Activated CD4-positive, alpha-beta T cell treated with anti-CD3 and anti-CD28 coated beads for 4 hours (primary cell): ENCODE measurements at places on chromosomes 4 and X.

DNA sequence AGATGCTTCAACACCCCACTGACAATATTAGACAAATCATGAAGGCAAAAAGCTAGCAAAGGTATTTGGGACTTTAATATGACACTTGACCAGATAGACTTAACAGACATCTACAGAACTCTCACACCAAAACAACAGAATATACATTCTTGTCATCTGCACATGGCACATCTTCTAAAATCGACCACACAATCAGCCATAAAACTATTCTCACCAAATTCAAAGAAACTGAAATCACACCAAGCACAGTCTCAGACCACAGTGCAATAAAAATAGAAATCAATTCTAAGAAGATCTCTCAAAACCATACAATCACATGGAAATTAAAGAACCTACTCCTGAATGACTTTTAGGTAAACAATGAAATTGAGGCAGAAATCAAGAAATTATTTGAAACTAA, 340.8 kb downstream of the PPP1R2C start:
- DNase-seq, result no peak

DNA sequence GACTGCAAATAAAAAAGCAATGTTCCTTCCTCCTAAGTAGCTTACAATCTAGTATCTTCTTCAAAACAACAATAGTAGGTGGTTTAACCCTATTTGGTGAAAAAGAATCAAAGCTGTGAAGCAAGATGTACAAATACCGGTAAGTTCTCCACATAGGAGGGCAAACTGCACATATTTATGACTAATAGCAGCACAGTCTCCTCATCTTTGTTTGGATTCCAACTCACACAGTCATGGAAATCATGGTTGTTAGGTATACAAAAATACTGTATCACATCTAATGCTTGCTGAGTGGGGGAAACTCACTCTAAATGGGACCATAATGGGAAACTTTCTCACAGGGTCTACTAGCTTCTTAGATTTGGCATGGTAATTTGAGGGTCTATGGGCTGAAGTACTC, 597.2 kb downstream of the INPP4B start:
- DNase-seq, result no peak

DNA sequence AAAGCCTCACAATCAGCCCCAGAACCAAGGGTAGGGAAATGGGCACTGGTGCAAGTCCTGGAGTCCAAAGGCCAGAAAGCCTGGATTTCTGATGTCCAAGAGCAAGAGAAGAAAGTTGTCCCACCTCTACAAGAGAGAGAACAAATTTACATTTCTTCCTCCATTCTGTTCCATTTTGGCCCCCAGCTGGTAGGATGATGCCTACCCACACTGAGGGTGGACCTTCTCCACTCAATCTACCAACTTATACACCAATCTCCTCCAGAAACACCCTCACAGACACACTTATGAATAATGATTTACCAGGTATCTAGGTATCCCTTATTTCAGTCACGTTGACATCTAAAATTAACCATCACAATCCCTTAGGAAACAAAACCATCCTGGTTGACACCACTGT, 367.8 kb upstream of the GRIA3 start:
- DNase-seq, result no peak

- DNase-seq, result no peak
Observed at GRCh38 chr4:123667496-123667895, 270.9 kb downstream of the SPRY1 start.

DNA sequence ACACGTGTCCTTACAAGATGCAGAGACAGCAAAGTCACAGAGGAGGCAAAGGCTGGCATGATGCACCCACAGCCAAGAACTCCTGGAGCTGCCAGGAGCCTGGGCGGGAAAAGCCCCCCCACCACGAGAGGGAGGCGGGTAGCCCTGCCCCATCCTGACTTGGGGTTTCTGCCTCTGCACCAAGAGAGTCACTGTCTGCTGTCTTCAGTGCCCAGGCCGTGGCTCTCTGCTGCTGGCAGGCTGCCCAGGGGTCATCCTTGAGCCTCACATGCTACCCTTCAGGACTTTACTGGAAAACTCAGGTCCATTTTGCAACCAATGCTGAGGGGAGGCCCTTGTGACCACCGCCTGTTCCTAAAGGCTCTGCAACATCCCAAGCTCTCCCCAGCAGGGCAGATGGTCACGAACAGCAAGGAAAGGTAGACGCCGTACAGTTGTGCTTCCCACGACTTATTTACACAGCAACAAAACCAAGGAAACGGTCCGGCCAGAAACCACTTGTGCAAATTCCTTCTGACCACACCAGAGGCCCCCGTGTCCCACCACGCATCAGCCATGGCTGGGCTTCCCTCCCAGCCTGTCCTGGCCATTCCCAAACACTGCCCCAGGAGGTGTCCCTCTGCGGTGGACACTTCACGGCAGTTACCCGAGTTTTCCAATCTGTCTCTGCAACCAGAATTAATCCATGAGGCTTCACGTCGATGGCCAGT, 56.9 kb downstream of the ACOX3 start:
- no peak for DNase-seq

DNA sequence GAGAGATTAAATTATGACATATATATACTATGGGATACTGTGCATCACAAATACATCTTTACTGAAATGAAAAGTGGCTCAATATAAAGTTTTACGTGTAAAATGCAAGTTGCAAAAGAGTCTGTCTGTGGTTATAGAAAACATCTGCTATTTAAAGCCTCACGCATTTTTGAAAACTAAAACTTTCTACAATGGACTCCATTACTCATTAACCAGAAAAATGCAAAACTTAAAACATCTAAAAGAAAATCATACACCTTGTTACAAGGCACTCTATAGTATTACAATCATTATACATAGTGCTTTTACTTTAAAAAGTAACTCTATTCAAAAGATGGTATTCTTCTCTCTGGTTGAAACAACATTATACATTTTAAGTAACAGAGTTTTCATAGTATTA, 755.6 kb downstream of the DMD start:
- DNase-seq, result no peak

GRCh38 chr4:185396724-185397385, at the start of gene ANKRD37:
ANKRD37 (plus strand) TSS chr4:185396841; CDS start chr4:185396924, 83 bp downstream.
- DNase-seq, result no peak

DNA sequence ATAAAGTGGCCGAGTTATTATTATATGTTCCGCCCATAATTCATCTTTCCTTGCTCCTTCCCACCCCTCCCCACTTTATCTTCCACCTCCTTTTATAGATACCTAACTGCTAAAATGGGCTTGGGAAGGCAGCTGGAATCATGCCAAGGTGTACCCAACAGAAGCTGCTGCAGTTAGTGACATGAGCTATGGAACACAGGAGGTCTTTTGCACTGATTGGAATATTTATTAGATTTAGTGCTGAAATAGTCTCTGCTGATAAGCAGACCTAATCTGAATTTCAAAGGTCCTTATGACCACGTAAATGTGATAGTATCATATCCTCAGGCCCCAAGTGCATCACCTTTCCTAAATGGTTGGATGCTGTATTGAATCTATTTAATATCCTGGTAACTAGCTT, 64.9 kb downstream of the HMGB2 start:
- no peak for DNase-seq

DNA sequence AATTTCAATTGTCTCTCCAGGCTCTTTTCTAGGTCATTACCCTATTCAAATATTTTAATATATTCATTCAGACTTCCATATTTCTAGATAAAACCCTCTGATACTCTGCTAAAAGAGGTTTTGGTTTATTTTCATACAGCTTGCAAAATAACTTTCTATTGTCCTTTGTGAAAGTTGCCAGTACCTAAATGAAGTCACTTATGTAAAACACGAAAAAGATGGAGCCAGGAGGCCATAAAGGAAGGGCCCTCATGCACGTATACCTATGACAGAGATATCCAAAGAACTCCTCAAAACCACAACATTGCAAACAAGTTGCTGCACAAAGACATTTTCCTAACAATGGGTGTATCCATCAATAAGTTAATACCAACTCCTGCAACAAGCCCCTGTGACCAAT, 25.7 kb upstream of the ELOVL6 start:
- DNase-seq, result no peak

DNA sequence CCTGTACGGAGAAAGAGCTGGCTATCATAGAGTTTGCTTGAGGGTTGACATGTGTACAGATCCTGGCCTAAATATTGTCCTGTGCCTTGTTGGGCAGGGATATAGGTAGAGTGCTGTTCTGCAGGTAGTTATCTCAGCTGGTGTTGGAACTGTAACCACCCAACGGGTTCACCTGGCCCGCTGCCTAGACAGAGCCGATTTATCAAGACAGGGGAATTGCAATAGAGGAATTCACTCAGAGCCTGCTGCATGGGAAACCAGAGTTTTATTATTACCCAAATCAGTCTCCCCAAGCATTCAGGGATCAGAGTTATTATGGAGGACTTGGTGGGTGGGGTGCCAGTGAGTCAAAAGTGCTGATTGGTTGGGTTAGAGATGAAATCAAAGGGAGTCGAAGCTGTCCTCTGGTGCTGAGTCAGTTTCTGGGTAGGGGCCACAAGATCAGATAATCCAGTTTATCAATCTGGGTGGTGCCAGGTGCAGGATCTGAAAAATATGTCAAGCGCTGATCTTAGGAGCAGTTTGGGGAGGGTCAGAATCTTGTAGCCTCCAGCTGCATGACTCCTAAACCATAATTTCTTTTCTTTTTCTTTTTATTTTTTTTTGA, 42.5 kb upstream of the XIAP start:
- no peak for DNase-seq

DNA sequence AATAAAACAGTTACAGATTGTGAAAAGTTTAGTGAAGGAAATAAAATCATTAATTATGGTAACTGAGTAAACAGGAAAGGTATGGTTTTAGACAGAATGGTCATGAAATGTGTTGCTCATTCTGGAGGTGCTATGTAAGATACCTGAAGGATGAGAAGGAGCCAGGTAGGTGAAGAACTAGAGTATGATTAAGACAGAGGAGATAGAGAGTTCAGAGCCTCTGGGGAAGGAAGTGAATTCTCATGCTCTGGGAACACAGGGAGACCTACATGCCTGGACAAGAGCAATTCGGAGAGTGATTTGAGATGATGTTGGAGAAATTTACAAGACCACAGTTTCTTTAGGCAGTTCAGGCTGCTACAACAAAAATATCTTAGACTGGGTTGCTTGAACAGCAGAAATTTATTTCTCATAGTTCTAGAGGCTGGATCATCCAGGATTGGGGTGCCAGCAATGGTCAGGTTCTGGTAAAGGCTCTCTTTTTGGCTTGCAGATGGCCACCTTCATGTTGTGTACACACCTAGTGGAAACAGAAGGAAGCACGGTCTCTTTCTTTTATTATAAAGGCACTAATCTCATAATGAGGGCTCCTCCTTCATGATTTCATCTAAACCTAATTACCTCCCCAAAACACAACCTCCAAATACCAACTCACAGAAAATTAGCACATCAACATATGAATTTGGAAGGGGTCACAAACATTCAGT, 1416.1 kb downstream of the PCDH7 start:
- no peak for DNase-seq

GRCh38 chr4:122895336-122895995, 26.9 kb downstream of the NUDT6 start:
- DNase-seq, result no peak

GRCh38 chr4:41296995-41297394, 40.3 kb downstream of the UCHL1 start:
- DNase-seq, result no peak

DNA sequence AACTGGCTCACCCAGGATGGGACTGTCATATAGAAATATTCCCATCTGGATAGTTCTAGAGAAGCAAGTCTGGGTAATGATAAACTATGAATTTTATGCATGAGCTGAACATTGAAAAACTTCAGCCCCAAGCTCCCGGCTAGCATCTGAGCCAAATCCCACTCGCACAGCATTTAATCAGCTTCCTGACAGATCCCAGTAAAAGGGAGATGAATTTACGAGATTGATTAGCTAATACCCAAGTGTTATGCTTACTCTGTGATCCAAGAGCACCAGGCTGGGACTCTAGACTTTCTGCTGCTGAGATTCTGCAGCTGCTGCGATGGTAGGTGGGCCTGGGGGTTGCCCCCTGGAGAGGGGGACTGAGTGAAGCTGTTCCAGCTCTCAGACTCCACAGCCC, 28.0 kb downstream of the FRMPD3 start:
- no peak for DNase-seq

DNA sequence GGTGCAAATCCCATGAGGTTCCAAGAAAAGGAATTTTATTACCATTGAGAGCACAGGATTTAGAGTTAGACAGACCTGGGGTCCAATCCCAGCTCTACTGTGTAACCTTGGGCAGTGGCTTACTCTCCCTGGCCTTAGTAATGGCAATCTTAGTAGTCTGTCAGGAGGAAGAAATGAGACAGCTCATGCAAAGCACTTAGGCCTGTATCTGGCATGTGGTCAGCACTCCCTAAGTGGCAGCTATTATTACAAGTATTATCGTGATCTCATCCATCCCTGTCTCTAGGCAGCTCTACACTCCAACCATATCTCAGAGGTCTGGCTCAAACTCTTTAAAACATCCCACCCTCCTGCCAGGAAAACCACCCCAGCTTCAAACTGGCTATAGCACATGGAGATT, 129.6 kb upstream of the NALF2 start:
- no peak for DNase-seq

DNA sequence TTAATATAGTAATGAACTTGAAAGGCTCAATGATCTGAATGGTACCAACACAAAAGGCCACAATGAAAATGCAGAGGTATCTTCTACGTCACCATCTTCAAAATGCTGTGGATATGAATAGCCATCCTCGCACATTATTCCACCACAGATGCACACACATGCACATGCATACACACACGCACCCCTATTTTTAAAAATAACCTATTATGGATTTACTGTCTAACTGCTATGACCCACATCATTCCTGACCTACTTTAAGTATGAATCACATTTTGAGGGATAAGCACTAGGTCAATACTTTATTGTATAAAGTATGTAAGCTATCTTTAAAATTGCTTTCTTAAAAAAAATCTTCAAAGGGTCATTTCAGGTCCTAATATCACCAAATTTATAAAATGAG, 24.4 kb upstream of the CORIN start:
- no peak for DNase-seq

GRCh38 chr4:20638825-20639224, 61.4 kb upstream of the PACRGL start:
- DNase-seq, result no peak

- DNase-seq, result no peak
Observed at GRCh38 chr4:1098311-1098925, 14.9 kb downstream of the RNF212 start.

DNA sequence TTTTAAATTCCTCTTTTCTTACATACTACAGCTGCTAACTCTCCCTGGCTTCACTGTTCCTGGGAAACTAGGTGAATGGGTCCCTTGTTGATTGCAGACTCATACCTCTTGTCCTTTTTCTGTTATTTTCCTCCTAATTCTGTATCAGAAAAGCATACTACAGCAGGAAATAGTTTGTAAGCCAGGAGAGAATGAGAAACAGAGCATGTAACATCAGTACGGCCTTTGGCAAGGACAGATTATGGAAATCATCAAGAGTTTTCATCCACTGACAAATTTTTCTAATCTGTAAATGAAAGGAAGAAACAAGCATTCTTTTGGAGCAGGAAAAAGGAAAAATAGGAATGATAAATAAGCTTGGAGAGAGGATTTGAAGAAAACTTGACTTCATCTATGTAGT, 239.2 kb downstream of the ANTXR2 start:
- no peak for DNase-seq

- DNase-seq, result no peak
Observed at GRCh38 chrX:84216881-84217280, 28.9 kb upstream of the RPS6KA6 start.
